ENCODE measurements at places on chromosomes 12 and 14.
A peak's percentile ranks its signal among the peaks of the same experiment; 100 is the strongest.

- no peak for DNase-seq
Observed at GRCh38 chr12:120858306-120859088, 45.7 kb downstream of the SPPL3 start.

- DNase-seq, result peak; percentile 1
Observed at GRCh38 chr12:50894241-50894640, 51.5 kb downstream of the TMPRSS12 start.

DNA sequence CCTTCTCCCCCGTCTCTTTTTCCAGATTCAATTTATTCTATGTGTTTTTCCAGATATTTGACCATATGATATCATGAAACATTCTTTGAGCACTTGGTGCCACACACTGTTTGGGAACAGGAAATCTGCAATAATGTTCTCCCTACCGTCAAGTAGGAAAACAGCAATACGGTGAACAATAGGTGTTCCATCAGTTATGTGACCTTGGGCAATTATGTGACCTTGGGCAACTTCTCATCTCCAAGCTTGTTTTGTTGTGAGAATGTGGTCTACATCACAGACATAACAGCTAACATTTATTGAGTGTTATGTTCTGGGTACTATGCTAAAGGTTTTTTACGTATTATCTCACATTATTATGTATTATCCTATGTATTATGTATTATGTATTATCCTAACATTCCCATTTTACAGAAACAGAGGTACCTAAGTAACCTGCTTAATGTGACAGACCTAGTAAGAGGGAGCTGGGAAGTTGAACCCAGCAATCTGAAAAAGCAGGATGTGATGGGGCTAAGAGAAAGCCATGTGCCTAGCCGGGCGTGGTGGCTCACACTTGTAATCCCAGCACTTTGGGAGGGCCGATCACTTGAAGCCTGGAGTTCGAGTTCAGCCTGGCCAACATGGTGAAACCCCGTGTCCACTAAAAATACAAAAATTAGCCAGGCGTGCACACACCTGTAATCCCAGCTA lies 1.2 kb upstream of the NEK9 start:
- DNase-seq, result no peak

DNA sequence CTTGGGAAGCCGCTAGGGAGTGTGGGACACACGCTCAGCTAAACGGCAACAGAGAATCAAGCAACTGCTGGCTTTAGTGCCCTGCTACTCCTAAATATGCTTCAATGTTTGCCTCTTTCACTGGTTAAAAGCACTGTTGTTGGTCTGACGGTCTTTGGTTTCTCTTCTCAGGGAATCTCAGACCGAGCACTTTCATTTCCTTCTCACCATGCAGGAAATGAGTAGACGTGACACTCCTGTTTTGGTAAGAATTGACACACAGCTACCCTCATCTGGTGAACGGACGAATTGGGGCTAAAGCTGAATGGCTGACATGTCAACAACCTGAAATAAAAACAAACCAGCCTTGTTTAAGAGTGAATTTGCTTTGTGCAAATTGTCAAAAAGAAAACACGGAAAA lies 57.5 kb upstream of the PIWIL1 start:
- DNase-seq, result no peak

DNA sequence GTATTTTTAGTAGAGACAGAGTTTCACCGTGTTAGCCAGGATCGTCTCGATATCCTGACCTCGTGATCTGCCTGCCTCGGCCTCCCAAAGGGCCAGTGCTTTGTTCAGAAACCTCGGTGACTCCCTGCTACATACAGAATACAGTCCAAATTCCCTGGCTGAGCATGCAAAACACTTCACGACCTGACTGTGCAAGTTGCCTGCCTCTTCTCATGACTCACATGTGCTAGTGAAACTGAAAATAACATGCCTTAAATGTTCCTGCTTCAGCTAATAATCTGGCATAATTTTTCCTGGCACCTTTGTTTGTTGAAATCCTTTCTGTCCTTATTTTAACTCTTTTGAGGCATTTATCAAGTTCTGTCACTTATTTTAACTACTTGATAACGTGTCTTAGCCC lies 8.2 kb downstream of the DMAC2L start:
- DNase-seq, result no peak

DNA sequence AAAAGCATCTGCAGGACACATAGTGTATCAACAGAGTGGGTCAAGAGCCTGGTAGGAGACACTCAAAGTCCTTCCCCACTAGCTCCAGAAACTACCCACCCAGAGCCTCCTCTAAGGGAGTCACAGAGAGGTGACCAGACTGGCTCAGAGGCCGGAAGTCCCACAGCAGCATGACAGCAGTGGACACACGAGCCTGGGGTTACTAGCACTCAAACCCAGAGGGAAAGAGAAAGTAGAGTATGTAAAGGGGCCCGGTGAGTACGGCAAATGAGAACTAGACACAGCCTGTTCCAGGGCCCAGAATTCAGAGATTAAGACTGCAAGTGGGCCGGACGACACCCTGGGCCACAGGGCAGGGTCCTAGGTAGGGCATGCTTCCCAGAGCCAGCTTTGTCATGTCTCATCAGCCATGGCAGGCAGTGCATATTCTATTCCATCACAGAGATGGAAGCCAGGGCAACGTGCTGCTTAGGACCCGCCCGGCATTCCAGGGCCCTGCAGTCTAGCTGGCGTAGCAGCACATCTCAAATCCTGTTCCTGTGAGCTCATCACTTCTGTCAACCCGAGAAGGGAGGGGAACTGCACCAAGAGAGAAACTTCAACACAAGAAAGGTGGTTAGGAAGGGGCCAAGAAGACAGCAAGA lies 4.2 kb downstream of the IFFO1 start:
- DNase-seq, result no peak

DNA sequence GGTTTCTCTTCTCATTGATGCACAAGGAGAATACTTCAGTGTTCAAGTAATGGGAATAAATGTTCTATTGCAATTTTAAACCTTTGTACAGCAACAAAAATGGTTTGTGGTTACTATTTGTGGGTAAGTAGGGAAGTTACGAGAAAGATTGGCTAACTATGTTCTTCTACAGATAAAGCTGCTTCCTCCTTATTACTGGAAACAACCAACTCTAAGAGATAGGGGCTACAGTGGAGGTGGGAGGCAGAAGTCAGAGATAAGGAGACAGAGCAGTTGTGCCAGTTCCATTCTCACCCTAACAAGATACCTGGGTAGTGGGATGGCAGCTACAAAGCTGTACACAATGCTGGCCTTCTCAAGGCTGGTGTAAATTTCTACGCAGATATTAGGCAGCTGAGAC lies 16.2 kb downstream of the NOXRED1 start:
- no peak for DNase-seq

DNA sequence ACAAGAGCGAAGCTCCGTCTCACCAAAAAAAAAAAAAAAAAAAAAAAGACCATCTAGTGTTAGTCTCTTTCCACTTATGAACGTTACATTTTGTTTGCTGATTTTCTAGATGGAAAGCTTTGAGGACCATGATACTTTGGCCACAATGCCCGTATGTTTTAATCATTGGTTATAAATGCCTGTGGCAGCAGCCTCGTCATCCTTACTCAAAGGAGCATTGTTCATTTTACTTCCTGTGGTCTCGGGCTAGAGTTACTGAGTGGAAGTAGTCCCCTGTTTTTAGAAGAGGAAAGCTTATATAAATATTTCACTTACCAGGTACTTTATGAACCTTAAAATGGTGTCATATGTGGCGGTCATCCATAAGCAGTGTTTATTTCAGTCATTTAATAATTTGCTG lies 359.9 kb downstream of the AEBP2 start:
- no peak for DNase-seq

- DNase-seq, result no peak
Observed at GRCh38 chr12:32780071-32780470, 24.4 kb upstream of the YARS2 start.

DNA sequence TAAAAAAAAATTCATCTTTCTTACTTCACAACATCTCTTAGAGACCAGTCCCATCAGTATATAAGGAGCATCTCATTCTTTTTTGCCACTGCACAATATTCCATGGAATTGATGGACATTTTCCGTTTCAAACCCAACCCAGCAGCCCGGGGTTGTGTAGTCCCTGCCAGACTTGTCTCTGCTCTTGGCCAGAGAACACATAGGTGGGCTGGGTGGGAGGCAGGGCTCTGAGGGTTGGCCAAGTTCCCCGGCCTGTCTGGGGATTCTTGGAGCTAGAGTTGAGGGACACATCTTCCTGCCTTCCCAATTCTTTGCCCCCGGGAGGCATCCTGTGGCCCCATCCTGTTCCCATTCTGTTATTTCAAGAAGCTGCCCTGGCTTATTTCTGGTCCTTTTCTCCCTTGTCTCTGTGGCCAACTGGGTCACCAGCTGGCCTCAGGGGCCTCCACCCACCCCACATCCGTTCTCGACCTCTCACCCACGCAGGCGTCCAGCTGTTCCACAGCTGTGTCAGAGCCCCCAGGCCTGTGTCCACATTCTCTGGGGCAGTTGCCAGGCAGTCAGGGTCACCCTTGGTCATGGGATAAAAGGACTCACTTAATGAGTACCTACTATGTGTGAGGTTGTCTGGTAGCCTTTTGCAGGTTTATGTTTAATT lies 52.0 kb upstream of the CCDC63 start:
- DNase-seq, result no peak

DNA sequence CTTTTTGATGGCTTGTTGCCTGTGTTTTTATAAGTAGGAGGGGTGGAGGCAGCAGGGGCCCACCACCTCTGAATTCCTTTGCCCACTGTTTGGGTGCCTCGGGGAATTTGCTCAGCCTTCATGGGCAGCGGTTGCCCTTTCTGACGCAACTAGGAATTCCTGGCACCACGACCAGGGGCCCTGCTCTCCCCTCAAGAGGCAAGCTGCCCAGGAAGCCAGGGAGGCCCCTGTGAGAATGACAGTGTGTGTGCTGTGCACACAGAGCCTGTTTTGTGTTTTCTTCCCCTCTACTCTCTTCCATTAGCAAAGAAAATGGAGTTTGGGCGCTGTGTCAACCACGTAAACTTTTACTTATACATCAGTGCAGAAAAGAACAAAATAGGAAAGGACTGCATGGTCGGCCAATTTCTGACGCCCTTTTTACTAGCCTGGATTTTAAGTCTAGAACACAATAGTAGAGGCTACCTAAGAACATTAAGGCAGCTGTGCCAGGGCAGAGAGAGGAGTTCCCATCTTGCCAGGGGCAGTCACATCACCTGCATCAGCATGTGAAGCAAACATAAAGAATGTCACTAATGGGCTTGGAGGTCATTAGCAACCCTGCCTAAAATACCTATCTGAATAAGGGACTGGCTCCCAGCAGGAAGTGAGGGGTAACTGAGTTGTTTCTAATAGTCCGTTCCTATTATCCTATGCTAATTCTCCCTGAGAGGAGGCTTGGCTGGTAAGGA lies 17.9 kb upstream of the PTGR2 start:
- DNase-seq, result no peak

DNA sequence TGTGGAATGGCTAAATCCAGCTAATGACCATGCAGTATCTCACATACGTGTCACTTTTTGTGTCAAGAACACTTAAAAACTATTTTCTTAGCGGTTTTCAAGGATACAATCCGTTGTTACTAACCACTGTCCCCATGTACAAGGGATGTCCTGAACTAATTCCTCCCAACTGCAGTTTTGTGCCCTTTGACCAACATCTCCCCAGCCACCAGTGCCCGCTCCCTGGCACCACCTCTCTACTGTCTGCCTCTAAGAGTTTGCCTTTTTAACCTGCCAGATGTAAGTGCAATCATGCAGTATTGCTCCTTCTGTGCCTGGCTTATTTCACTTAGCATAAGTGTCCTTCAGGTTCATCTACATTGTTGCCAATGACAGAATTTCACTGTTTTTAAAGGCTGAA lies 315.7 kb downstream of the TMEM121 start:
- no peak for DNase-seq

GRCh38 chr12:53950789-53951576 lies 3.7 kb upstream of the HOXC12 start:
- no peak for DNase-seq

DNA sequence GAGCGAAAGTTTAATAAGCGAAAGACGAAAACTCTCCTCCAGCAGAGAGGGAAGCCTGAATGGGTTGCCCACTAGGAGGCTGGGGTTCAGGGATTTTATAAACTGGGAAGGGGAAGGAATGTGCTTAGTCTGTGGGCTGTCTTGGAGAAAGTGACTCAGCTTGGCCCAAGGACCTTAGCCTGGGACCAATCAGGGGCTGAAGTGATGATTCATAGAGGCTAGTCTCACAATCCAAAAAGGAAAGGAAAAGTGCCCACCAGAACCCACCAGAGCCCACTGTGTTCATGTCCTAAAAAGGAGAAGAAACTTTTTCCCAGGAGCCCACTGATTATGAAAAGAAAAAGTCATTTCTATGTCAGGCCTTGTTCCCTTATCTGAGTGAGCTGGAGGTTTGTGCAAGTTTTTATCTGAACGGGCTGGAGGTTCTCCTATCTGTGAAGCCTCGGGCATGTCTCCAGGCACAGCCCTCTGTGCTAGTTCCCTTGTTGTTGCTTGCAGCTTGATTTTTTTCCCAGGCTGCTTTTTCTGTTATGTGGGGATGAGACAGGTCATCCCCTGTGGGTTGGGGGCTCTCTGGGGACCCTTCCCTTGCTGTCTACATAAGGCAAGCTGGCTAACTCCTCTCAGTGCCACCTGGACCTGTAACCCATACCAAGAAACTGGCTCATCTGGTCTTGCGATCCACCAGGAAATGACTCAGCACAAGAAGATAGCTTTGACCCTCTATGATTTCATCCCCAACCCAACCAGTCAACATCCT lies 8.3 kb upstream of the GOLGA5 start:
- no peak for DNase-seq

GRCh38 chr12:28457785-28458184 lies 267.5 kb downstream of the CCDC91 start:
- DNase-seq, result no peak

GRCh38 chr14:101908795-101909194 lies 55.6 kb upstream of the DYNC1H1 start:
- DNase-seq, result no peak

DNA sequence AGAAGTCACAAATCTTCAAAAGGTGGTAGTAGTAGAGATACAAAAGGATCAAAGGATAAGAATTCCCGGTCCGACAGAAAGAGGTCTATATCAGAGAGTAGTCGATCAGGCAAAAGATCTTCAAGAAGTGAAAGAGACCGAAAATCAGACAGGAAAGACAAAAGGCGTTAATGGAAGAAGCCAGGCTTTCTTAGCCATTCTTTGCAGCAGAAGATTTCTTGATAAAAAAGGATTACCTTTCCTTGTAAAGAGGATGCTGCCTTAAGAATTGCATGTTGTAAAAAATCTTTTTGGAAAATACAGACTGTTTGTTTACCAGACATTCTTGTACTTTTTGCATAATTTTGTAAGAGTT lies 6.6 kb downstream of the PNN start:
- no peak for DNase-seq

DNA sequence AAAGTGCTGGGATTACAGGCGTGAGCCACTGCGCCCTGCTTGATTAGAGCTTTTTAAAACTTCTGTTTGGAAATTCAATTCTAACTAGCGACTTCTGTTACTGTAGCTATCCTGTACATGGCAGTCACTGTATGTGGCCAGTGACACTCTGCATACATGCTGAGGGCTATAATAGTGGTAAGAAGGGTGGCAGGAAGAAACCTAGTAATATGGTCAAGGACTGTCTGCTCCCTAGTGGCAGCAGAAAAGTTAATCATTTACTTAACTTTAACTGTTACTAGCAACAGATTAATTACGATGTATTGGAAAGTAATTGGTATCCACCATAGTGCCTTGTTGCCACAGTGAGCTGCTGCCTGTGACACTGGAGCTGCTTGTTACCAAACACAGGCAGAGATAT lies 149.0 kb downstream of the KITLG start:
- DNase-seq, result no peak

- no peak for DNase-seq
Observed at GRCh38 chr12:6187948-6188793, 12.0 kb upstream of the CD9 start.

Measured in spinal cord (tissue), 10 donors.